Activated CD4-positive, alpha-beta T cell treated with anti-CD3 and anti-CD28 coated beads, Interleukin-2, amount 50 U/mL, for 4 hours (primary cell): ENCODE measurements at places on chromosomes 12 and 14.

DNA sequence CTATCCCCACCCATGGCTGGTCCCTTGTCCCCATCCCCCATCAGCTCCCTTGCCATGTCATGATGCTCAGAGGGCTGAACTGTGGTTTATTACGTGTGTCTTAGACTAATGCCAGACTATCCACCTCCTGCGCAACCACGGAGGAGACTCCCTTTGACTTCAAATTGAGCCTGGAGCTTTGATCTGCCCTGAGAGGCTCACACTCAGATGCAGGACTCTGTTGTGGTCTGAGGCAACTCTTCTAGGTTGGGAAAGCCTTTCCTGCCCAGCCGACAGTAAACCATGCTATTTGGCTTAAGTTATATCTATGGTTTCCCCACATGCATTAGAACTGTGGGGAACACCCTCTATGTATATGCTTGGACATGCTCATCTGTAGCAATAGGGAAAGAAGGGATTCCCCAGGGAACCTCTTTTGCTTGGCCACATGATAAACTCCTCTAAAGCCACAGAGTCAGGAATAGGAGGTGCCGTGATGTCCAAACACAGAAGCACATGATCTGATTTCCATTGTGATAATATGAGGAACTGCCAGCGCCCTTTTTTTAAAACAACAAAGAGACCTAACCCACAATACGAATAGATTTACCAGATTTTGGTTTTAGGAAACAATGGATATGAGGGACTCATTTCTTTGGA, 11.1 kb upstream of the LGALS3 start:
- no peak for DNase-seq

DNA sequence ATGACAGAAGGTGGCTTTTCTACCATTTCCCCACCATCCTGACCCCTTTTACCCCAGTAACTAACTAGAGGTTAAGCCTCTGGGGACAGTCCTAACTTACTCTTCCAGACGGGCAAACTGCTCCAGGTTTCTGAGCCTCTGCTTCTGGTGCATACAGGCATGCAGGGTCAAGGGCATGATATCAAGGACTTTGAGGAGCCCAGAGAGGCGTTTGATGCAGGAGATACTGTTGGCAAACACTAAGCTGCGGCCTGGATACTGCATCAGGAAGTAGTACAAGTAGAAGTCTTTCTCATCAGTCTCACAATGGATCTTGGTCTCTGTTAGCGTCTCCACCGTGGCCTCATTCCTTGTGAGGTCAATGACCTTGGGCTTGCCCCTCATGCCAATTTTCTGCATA, 21.0 kb downstream of the DDX24 start:
- DNase-seq = no peak

DNA sequence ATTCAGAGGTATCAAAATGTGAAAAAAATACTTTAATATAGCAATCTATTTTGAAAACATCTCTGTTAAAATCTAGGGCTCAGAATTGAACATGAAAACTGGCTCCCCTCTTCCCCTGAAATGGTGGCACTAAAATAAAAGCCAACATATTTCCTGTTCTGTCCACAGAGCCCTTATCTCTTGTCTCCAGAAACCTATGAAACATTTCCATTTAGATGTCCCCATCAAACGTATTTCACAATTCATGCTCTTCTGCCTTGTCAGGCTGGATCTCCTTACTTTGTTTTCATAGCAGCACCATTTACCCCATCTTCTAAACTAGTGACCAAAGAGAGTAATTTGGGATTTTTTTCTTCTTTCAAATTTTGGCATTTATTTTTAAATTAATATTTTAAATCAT, 42.4 kb downstream of the PDE3A start:
- DNase-seq = no peak

- no peak for DNase-seq
Observed at GRCh38 chr12:65155784-65156183, 13.6 kb upstream of the LEMD3 start.

GRCh38 chr12:97995559-97995958, 519.8 kb upstream of the TMPO start:
- no peak for DNase-seq

- no peak for DNase-seq
Observed at GRCh38 chr14:69268223-69268622, 8.3 kb downstream of the GALNT16 start.
